Activated naive CD8-positive, alpha-beta T cell treated with anti-CD3 and anti-CD28 coated beads for 36 hours (primary cell): ENCODE measurements at places on chromosomes 3 and 15. TPM values are rescaled to one million over a fixed set of nuclear protein-coding genes. Genes with fewer than 3 reads are reported as not detected.

- no peak overlapping the region for H3K4me3 ChIP-seq
- no peak for DNase-seq
- peaks cover 5% of the 10 kb centered on the region for H3K27me3 ChIP-seq
- H3K27ac ChIP-seq = no peak overlapping the region
Measured at GRCh38 chr3:24475925-24476324, 18.7 kb downstream of the THRB start.

GRCh38 chr15:76577879-76578512, 241.4 kb downstream of the ISL2 start:
- H3K4me1 ChIP-seq = peaks cover 37% of the 10 kb centered on the region
- peaks cover 51% of the 10 kb centered on the region for H3K36me3 ChIP-seq
- DNase-seq = peak; percentile 1

GRCh38 chr3:172157564-172158258, 118.3 kb downstream of the FNDC3B start:
- DNase-seq = no peak
- H3K27me3 ChIP-seq = no peaks in the 10 kb centered on the region
- no peak overlapping the region for H3K4me3 ChIP-seq
- peaks cover 32% of the 10 kb centered on the region for H3K4me1 ChIP-seq

DNA sequence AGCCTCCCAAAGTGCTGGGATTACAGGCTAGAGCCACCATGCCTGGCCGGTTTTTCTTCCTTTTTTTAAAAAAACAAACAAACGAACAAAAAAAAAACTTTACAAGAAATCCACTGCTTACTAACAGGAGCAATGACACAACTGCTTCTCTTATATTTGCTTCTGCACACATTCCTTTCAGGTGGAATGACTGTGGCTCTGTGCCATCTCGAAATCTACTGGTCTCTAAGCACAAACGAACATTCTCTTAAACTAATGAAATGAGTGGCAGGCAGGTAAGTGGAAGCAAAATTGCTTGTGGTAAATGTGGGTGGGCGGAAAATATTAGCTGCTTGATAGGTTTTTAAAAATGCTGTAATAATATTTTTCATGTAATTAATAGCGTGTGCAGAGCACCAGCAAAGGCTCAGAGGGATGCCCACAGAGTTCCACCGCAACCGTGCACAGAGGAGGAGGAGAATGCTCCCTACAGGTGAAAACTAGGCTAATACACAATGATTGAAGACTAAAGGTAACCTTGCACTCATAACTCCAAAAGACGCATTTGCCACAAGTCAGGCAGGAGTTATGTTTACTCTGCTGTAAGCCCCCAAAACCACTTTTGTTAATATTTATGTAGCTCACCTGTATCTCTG, 77.4 kb downstream of the LSAMP start:
- H3K36me3 ChIP-seq = no peaks in the 10 kb centered on the region
- no peak overlapping the region for H3K27ac ChIP-seq
- no peaks in the 10 kb centered on the region for H3K27me3 ChIP-seq
- H3K4me3 ChIP-seq = no peak overlapping the region
- H3K4me1 ChIP-seq = no peaks in the 10 kb centered on the region

DNA sequence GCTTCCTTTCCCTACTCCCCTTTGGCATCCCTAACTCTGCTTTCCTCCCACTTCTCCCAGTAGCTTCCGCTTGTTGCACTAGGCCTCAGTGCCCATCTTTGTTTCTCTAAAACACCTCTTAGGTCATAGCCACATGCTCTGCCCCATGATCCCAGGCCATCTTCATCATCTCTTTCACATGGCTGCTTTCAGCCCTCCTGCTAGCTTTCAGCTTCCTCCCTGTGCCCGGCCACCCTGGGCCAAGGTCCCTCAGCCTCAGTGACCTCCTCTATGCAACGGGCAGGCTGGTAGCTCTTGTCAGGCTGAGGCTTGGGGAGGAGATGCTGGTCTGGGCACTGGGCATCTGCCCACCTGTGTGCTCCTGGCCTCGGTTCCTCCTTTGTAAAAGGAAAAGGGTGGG, 2.3 kb downstream of the PLEKHO2 start:
- H3K27ac ChIP-seq = peak overlapping the region; percentile 36
- peaks cover 4% of the 10 kb centered on the region for H3K36me3 ChIP-seq
- H3K4me3 ChIP-seq = peak overlapping the region; percentile 82
- H3K4me1 ChIP-seq = peaks cover 54% of the 10 kb centered on the region

DNA sequence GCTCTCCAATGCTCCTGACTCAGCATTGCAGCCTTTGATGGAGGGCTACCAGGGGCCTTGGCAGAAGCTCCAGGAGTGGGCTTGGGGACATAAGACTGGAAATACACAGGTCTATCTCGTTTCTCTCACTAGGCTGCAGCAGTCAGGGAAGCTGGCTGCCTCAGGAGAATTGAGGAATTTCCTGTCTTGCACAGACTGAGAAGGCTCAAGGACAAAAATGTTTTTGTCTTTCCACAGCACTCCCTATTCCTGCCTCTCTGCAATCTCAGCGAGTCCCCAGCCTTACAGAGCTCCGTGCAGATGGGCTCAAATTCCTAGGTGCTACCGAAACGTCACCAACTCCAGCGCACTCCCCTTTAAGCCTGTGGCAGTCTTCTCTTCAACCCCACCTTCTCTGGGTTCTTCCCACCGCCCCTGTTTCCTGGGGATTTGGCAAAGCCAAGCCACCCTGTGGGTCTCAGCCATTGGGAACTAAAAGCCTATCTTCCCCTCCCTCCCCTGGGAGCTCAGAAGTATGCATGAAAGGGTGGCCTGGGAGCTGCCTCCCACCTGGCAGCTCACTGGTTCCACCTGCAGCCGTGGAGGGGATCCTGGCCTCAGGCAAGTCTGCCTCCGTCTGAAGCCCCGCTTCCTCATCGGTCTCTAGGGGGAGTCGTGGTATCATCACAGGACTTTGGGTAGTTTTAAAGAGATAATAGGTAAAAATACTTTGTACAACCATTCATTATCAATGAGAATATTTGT, 322.6 kb upstream of the FRG2C start:
- no peaks in the 10 kb centered on the region for H3K27me3 ChIP-seq
- no peak overlapping the region for H3K27ac ChIP-seq
- H3K36me3 ChIP-seq = no peaks in the 10 kb centered on the region
- no peak overlapping the region for H3K4me3 ChIP-seq
- no peak for DNase-seq

DNA sequence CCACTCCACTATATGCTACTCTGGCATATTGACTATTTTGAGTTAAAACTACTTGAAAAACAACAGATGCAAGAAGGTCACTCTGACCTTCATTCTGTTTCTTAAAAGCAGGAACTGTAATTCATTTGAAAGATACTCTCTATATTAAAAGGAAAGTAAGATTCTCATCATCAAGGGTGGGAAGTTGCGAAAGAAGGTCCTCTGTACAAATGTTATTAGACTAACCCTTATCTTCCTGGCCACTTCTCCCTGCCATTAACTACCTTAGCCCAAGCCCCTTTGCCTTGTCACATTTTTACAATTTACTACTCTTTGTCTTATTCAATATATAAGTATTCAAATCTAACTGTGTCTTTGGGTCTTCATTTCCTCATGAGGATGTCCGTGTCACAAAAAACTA, 16.1 kb downstream of the SIDT1 start:
- no peak overlapping the region for H3K4me3 ChIP-seq
- H3K27me3 ChIP-seq = no peaks in the 10 kb centered on the region
- H3K27ac ChIP-seq = no peak overlapping the region
- H3K36me3 ChIP-seq = peaks cover 31% of the 10 kb centered on the region
- H3K4me1 ChIP-seq = peaks cover 47% of the 10 kb centered on the region

DNA sequence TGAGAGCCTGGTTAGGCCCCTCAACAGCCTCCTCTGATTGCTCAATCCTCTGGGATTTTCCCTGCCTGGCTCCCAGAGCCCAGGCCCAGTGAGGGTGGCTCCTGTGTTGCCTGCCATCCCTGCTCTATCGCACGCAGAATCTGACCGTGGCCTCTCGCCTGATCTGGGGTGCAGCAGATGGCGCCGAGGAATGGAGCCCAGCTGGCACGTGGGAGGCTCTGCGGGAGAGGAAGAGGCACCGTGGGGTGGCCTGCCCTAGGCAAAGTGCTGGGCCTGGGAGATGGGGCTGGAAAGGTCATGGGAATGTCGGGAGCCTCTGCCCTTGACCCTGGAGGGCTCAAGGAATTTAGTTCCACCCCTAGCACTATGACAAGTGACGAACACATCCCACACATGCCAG, 10.3 kb downstream of the SV2B start:
- no peaks in the 10 kb centered on the region for H3K4me1 ChIP-seq
- peaks cover 37% of the 10 kb centered on the region for H3K27me3 ChIP-seq
- H3K36me3 ChIP-seq = no peaks in the 10 kb centered on the region
- H3K4me3 ChIP-seq = no peak overlapping the region

Gene RYR3
- total RNA-seq = not detected
